Skeletal muscle cell (primary cell): ENCODE measurements at places on chromosomes 13 and 19.

DNA sequence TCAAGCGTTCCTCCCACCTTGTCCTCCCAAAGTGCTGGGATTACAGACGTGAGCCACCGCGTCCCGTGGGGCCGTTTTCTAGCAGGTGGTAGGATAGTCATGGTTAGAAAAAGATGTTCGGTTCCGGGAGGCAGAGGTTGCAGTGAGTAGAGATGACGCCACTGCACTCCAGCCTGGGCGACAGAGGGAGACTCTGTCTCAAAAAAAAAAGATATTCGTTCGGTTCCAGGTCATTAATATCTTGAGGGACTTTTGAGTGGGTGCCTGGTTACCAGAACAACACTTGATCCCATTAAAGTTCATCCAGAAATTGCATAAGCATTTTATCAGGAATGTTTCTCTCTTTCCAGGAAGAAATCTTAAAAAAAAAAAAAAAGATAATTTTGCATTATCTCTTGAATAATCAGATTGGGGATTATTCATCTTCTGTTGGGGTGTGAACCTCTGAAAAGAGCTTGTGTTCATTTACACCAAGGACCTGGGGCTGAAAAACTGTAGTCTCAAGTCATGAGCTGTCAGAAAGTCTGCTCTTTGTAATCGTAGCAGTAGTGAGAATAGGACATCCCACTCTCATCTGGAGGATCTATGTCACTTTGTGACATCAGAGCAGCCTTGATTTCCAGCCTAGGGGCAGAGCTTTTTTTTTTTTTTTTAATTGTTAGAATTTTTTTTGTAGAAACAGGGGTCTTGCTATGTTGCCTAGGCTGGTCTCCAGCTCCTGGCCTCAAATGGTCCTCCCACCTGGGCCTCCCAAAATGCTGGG, 1.0 kb upstream of the ETHE1 start:
- DNase-seq = no peak

GRCh38 chr19:17125062-17125727, 49.6 kb downstream of the MYO9B start:
- DNase-seq = no peak

- no peak for DNase-seq
Observed at GRCh38 chr19:16076958-16077611, 790 bp downstream of the TPM4 start.

DNA sequence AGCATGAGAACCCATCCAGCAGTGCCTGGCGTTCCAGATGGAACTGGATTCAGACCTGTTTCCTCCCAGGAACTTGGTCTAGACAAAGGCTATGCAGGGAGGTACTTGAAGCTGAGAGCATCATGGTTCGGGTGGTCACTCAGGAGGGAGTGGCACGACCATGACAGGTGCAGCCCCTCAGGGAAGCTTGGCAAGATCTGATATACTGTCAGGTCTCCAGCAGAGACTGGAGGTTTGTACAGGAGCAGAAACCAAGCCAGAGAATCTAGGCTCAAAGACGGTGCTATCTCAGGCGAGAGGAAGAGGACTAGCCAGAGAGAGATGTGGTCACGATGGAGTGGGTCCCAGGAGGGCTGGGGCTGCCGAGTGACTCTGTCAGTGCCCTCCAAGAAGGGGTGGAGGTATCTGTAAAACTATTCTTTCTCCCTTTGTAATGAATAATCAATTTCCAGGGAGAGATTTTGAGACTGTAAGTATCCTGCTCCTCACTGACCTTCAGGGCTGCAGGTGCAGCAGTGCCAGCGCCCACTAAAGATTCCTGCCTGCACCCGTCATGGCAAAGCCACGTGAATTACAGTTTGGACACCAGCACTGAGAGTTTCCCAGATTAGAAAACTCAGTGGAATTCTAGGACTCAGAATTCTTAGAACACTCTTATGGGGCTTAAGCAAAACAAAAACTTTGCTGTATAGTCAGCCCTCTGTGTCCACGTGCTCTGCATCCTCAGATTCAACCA, 10.2 kb upstream of the DCUN1D2 start:
- no peak for DNase-seq

DNA sequence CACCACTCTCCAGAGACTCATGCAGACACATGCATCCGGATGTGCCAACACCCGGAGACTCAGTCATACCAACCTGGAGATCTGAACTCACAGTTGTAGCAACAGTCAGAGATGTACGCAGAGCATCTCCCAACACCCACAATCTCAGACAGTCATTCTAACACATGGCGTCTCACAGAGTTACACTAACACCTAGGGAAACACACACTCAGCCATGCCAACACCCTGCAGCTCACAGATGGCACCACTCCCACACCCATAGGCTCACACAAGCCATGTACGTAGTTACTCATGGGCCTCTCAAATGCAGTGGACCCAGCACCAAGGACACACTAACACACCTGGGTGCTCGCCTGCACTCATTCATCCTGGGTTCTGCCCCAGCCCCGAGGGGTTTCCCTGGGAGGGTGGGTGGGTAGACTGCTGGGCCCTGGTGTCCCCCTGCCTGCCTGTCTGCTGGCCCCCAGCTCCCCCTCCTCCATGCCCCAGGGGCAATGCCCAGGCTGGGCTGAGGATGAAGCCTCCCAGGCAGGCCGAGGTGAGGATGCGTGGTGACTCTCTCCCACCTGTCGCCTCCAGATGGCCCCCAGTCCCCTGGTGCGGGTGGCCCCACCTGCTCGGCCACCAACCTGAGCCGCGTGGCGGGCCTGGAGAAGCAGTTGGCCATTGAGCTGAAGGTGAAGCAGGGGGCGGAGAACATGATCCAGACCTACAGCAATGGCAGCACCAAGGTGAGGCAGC, 10.0 kb downstream of the PKN1 start:
- no peak for DNase-seq

DNA sequence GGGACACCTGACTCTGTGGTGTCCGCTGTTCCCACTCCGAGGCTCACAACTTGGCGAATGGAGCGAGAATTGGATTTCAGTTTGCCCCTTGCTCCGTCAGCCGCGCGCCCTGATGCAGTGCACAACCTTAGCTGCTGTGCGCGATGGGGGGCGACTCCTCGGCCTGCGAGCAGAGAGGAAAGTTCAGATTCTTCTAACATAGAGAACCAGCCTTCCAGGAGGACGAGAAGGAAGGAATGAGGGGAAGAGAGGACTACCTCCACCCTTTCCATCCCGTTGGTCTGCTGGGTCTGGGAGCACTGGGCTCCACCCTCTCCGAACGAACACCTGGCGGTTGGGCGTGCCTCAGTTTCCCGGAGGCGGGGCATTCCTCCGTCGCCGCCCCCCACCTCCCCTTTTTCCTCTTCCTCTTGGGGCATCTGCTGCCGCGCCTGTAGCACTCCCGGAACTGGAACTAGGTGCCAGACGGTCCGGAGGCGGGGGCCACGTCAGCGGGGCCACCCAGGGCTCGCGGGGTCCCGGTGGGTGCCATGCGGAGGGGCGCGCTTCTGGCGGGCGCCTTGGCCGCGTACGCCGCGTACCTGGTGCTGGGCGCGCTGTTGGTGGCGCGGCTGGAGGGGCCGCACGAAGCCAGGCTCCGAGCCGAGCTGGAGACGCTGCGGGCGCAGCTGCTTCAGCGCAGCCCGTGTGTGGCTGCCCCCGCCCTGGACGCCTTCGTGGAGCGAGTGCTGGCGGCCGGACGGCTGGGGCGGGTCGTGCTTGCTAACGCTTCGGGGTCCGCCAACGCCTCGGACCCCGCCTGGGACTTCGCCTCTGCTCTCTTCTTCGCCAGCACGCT, at the start of gene KCNK6:
KCNK6 (plus strand) TSS at position 425 of the 838 bp plus-strand sequence; CDS start at position 531, 106 bp downstream.
- DNase-seq = no peak

DNA sequence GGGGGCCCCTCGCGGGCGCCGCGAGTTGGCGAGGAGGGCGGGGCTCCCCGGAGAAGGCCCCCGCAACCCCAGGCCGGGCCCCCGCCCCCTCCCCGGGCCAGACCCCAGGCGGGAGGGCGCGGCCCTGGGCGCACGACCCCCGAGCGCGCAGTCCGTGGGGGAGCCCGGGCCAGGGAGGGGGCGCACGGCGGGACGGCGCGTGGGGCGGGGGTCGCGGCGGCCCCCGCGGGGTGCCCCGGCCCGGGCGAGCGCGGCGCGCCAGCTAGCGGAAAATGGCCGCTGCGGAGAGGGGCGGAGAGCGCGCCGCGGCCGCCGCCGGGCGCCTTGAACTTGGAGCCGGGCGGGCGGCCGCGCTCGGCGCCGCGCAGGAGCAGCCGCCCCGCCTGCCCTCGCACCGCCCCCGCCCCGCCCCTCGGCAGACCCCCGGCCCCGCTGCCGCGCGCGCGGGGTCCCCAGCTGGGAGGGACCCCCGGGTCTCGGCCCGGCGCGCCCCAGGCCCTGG, 6.4 kb upstream of the NFIC start:
- DNase-seq = no peak

DNA sequence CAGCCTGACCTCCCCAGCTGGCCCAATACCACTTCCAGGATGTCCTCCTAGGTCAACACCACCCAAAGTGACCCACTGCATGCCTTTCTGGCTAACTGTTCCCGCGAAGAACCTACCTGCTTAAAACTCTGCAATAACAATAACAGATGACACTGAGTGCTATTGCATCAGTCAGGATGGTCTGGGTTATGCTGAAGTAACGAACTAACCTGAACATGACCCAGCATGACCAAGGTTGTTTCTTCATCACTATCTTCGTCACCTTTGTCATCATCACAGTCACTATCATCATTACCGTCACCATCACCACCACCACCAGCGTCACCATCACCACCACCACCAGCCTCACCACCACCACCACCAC, 10.6 kb upstream of the FXYD3 start:
- DNase-seq = no peak

DNA sequence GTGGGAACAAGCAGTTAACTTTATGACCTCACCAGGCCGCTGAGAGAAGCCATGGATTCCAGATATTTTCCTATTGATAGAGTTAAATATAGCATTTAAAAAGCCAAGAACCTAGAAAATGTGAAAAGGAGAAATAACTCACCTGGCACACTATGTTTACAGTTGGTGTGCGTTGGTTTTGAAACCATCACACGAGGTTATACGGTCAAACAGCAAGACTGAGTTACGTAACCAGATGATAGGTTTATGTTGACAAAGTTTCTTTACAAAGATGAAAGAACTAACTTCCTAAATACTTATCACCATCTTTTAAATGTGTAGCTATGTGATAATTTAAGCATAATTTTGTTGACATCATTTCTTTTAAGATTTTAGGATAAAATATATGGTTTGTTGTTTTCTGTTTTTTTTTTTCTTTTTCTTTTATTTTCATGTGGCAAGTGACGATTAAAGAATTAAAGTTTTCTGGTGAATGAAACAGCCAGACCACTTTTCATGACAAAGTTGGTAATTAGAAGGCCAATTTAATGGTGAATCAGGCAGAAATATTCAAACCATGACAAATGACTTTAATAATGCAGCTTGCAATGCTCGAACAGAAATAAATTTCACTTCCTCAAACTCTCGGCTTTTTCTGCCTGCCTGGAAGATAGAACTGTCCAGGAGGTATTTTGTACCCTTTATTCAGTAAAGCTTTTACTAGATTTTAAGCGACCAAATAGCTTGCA, 339.1 kb upstream of the OBI1 start:
- no peak for DNase-seq

DNA sequence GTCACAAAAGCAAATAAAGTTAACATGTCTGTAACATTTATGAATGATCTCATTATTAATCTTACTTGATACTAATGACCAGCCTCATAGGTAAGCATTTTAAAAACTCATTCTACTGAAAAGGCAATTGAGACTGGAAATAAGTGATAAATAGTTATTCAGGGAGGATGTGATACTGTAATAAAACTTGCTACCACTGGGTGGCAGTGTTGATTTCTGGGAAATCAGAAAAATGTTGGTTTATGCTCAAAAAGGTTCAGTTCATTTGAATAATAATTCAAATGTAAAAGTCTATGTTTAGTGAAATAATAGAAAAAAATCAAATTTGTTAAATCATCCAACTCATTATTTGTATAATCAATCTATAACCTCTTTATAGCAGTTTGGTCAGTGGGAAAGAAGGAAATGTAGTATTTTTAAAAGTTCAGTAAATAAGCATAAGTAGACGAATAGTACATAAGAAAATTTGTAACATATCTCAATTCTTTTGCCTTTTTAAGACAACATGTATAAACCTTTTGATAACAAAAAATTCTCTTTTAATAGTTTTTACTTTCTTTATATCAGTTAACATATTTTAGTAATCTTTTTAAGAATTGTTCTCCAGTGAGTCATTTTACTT, 9.6 kb downstream of the ABHD13 start:
- no peak for DNase-seq

DNA sequence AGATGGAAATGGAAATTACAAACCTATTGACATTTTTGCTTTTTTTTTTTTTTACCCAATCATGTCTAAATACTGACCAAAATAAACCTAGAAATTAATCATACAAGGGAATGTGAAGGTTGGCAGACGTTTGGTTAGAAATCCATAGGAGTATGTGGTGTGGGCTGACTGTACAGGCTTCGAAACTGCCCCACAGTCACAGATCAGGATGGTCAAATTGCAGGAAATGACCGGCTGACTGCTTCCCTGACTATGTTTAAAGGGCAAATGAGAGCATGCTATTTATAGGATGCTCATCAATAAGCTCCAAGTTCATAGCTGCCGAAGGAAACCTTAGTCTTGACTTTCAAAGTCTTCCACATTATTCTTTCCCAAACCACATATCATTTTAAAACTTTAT, 118.4 kb downstream of the COG6 start:
- DNase-seq = peak; percentile 48

GRCh38 chr13:107332188-107332587, 764.3 kb upstream of the ARGLU1 start:
- DNase-seq = no peak

DNA sequence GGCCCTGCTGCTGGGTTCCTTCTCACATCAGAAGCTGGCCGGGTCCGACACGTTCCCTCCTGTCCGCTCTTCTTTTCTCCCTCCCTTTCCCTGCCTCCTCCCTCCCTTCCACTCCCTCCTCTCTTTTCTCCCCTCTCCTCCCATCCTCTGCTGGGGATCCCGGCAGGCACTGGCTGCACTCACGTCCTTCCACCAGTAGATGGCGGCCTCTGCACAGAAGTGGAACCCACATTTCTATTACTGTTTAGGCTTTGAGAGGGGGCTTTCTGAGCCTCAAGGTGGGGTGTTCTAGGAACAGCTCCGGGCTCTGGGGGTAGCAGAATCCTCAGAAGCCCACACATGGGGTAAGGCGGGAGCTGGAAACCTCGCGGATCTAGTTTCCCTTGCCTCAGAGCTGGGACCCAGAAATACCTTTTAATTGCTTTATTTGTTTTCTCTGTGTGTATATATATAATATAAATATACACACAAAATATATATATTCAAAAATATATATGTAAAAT, 294.2 kb downstream of the ZNF536 start:
- DNase-seq = no peak

DNA sequence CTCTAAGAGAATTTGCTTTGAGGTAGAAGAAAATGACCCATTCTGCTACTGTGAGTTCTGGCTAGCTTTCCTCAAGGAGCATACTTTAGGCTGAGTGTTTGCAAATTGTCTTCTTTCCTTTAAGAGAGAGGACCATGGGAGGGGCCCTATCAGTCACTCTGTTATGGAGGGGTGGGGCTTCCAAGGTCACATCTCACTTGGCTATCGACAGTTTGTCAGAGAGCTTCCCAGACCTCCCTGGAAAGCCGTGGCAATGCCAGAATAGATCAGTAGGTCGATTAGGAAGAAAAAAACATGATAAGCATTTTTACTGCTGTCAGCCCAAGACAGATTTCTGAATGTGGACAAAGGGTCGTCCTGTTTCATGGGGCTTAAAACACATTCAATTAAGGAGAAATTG, 93.3 kb downstream of the OXGR1 start:
- DNase-seq = no peak

GRCh38 chr13:73171926-73172325, 113.1 kb downstream of the KLF5 start:
- peak; percentile 18 for DNase-seq
